ENCODE measurements at places on chromosomes 5 and 9.

- DNase-seq: no peak
Measured at GRCh38 chr5:35717718-35718117, 100.1 kb downstream of the SPEF2 start.

DNA sequence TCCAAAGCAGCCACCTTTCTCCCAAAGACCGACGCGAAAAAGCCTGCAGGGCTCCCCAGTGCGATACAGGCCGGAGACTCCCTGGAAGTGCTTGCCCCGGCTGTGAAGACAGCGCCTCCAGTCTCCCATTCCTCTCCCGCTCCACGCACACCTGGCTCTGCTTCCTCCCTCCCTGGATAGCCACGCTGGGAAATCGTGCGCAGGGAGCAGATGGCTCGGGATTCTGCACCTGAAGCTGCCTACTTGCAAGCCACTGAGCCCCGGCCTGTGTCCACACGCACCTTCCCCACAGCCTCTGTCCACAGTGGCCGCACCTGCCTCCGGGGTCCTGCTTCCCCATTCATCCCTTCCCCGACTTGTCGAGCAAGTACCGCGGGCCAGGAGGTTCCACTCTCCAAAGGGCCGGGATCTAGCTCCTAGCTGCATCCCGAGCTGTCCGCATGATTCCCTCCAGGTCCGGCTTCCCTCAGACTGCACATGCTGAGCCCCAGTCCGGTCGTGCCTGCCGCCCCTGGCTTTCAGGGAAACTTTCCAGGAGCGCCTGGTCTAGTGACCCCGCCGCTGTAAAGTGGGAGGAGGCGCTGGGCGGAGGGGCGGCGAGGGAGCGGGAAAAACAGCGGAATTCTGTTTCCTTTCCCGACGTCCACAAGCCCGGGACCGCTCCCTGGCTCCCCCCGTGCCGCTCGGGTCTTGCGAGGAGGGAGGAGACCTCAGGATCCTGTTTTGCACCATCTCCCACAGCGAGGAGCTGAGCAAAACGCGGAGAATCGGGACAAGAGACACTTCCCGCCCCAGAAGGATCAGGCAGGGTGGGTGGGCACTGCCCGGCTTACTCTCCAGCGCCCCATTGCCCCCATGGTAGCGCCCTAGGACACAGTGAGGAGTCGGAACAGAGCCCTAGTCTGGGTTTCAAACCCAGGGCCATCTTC lies 2.0 kb downstream of the SEMA6A start:
- peak; percentile 17 for DNase-seq

DNA sequence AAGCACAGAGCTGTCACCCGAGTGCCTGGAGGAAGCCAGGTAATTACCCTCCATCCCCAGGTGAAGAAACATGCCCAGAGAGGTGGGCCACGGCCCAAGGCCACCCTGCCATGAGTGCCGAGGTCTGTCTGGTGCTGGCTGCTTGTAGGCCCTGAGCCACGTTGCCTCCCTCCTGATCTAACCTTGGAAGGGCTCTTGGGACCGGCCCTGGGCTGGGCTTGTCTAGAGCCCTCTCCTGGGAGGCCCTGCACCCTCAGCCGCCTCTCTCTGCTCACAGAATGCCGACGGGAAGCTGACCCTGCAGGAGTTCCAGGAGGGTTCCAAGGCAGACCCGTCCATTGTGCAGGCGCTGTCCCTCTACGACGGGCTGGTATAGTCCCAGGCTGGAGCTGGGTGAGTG lies 39.4 kb upstream of the HMCN2 start:
- no peak for DNase-seq

- DNase-seq: no peak
Measured at GRCh38 chr5:39566029-39566428, 141.2 kb upstream of the DAB2 start.

GRCh38 chr9:137417161-137418021 lies 5.6 kb downstream of the EXD3 start:
- peak; percentile 68 for DNase-seq

- no peak for DNase-seq
Measured at GRCh38 chr5:51882647-51883046, 499.4 kb downstream of the ISL1 start.

- DNase-seq: peak; percentile 7
Measured at GRCh38 chr5:164119806-164120447, 614.5 kb downstream of the MAT2B start.

- no peak for DNase-seq
Measured at GRCh38 chr5:177496070-177496726, 1.2 kb downstream of the PDLIM7 start.

DNA sequence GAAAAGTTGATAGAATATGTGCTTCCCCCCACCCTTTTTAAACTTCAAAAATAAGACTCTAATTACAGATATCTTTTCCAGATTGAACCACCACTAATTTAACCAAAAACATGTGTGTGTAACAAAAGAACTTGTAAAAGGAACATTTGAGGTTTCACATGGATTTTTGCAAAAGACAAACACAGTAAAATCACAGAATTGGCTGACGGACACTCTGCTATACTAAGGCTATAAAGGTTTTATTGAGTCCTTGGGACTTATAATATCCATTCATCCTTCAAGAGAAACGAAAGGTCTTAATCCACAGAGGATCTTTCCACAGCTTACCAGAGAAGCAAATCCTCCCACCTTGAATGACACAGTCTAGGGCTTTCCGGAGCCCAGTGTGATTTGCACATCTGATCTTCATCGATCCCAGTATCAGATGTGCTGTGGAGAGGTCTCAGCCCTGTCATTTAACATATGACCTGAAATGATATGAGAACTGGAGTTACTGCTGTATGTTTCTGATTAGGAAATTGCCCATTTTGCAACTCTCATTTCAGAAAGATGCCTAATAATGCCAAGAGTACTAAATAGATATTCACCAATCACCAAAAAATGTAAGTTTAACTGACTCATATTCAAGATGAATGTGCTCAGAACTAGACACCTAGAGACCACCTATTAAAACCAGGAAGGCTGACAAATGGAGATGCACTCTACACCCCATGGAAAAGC lies 256.5 kb upstream of the FBXL7 start:
- DNase-seq: no peak

GRCh38 chr5:134101686-134102439 lies 12.6 kb upstream of the TCF7 start:
- peak; percentile 84 for DNase-seq

DNA sequence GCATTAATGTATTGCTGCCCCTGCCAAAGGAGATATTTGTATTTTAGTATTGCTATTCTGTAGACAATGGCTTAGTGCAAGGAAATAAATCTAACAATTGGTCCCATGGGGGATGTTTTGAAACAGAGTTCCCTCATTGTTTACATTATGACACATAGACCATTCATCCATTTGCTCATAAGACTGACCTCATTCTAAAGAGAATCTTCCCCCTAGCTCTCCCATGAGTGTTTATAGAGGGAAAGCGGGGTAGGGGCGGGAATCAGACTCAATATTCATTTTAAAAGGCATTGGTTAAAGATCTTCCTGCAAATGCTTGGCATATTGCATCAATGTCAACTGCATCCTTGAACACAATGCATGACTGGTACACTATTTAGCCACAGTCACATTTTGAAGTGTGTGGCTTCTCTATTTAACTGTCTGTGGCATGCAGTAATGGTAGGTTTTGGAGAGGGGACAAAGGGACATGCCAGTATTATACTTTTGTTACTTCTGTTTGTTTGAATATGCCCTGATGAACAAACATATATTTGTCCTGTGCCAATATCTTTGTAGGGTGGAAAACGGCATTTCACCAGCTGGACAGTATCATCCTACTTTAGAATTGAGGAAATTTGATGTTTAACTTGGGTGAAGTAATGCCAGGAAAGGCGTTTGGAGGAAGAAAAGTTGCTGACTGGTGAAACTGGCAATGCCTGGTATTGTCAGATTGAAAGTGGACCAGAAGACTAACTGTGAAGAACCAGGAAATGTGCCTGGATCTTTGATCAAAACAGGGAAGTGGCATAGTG lies 84.1 kb upstream of the MEGF10 start:
- DNase-seq: no peak

DNA sequence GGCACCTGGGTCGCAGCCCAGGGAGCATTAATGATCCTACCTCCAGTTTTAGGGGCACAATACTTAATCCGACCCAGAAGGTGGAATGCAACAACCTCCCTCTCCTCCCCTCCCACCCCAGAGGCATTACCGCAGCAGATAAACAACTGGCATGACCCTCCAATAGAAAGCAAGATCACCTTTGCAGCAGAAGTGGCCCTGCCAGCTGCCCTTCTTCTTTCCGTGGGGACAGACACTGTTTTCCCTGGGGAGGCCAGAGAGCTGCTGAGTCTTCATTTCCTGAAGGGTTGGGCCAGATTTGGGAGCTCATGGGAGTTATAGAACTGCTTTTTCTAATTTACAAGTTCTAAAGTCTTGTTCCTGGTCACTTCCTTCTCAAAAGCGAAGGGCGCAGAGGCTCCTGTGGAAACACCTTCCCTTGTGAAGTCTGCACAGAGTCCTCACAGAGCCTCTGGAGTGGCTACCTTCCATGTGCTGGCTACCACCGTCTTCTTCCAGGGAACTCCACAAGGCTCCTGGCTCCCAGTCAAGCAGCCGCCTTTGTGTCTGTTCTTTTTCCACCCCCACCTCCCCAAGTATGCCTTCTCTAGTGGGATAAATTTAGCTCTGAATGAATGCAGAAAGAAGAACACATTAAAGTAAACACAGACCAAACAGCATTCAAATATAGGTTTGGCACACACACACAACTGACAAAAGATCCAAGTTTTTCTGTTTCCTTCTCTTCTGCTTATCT lies 8.0 kb upstream of the PALM2AKAP2 start:
- no peak for DNase-seq

DNA sequence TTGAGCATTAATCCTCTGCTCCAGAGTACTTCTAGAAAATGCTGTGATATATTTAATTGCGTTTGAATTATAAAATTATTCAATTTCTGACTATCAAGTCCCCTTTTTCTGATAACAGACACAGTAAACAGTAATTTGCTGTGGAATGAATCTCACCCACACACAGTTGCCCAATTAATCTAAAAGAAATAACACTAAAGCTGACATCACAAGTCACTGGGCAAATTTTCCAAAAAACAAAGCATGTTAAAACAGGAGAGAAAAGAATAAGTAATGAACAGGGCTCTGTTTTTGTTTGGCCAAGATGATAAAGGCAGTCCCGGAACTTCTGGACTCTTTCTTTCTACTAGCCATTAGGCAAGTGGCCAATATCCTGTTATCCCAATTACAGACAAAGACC lies 56.5 kb downstream of the SLC27A6 start:
- no peak for DNase-seq

- DNase-seq: no peak
Measured at GRCh38 chr5:34474573-34475021, 181.5 kb upstream of the RAI14 start.

DNA sequence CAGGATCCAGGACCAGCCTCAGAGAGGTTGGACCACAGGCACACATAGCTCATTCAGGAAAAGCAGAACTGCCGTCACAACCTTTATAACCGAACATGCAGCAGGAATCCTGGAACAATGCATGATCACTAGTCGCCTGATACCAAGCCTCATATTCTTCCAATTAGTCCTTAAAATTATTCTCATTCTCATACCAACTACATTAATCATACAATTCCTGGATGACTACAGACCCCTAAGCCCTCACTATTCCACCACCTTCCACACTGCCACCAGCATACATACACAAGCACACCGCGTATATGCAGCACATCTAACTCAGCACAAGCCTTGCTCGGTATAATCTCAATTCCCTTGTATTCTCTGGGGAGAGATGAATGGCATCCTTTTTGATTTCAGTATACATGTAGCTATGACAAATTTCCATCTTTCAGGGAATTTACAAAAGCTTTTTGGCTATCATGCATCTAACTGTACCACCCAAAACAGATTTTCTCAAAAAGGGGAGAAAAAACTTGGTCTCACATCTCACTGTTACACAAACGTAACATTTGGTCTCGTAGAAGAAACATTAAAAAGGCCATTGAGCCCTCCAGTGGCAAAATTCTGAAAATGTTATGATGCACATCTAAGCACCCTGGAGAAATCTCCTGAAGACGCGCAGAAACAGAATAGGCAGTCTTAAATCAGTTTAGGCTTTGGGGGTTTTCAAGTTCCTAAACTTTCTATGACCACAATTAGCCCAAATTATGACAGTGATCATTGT lies 46.2 kb downstream of the MCTP1 start:
- no peak for DNase-seq

DNA sequence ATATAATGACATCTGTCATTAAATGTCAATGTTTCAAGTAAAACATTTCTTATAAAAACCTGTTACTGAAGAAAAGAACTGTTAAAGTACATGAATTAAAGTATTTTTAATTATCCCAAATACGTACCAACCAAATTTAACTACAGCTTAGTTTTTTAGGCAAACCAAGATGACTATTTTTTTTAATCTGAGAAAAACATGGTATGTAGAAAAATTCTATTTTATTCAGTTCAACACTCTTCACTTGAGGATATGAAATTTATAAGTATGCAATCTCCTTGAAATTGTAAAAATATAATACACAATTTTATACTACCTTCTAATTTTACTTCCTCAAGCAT lies 75.3 kb upstream of the IFNE start:
- no peak for DNase-seq

DNA sequence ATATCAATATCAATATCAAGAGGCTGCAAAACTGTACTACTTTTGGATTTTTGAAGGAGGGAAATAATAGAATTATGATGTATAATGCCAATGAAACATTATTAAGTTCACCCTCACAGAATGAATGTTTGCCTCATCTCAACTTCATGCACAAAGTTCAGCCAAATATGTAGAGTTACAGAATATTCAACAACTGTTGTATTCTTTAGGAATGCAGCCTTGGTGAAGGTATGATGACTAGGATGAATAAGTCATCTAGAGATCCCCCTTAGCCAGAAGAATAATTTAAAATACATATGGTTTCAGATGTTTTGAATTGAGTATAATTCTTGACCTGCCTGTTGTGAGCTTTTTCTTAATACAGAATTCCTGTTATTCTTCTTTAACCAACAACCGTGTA lies 308.3 kb downstream of the COX7C start:
- DNase-seq: no peak

- DNase-seq: no peak
Measured at GRCh38 chr5:150630461-150631325, 9.8 kb upstream of the SYNPO start.

GRCh38 chr5:12934722-12935121 lies 1009.8 kb downstream of the DNAH5 start:
- no peak for DNase-seq

GRCh38 chr5:1669276-1670155 lies 130.1 kb downstream of the MRPL36 start:
- no peak for DNase-seq

- no peak for DNase-seq
Measured at GRCh38 chr9:36113999-36114398, 22.5 kb upstream of the GLIPR2 start.

DNA sequence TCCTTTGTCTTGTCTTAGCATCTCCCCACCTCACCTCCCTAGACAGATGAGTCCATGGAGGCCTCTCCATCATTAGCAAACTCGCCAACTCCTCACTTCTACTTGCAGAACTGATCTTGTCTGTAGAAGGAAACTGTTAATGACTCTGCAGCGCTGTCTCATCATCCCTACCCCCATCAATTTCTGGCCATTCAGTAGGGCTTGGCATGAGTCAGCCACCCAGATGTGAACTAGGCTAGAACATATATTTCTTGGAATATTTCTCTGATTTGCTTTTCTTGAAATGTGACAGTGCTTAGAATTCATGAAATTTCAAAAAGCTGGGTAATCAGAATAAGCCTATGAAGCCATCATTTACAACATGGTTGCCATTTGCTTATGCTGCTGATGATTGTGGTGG lies 1125.0 kb upstream of the DMAC1 start:
- no peak for DNase-seq

- no peak for DNase-seq
Measured at GRCh38 chr5:95543017-95543705, 11.6 kb downstream of the SKIC3 start.
